ENCODE measurements at places on chromosomes 12 and 14. TPM values are rescaled to one million over a fixed set of nuclear protein-coding genes. Genes with fewer than 3 reads are reported as not detected.

DNA sequence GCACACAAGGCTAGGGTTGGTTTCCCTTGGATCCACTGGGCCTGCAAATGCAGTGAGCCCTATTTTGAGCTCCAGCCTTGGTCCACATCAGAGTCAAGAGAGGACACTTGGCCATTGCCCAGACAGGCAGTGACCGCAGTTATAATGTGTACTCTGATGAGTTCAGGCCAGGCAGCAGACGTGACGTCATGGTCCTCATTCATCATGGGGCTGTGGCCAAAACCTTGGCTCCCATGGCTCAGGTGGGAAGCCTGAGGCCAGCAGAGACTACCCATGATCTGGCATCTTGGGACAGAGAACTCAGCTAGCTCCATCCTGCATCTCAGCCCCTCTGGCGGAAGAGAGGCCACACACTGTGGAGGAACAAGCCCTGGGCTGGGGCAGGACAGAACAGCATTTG lies 16.4 kb downstream of the TMEM63C start:
- no peaks in the 10 kb centered on the region for H3K4me1 ChIP-seq
- DNase-seq, result no peak
- peaks cover 6% of the 10 kb centered on the region for H3K27me3 ChIP-seq
- no peak overlapping the region for H3K27ac ChIP-seq
- H3K4me3 ChIP-seq, result no peak overlapping the region
- no peaks in the 10 kb centered on the region for H3K36me3 ChIP-seq

Gene EPYC
- total RNA-seq, result not detected

Gene TMEM117
- 4.5 TPM for total RNA-seq

- DNase-seq, result no peak
- no peaks in the 10 kb centered on the region for H3K27me3 ChIP-seq
- no peaks in the 10 kb centered on the region for H3K4me1 ChIP-seq
- no peak overlapping the region for H3K27ac ChIP-seq
Measured at GRCh38 chr14:73680821-73681220, 33.4 kb downstream of the PNMA1 start.

Gene COCH
- total RNA-seq, result 0.50 TPM

Gene ACOT6
- not detected for total RNA-seq

Gene CDC42BPB
- 114 TPM for total RNA-seq

DNA sequence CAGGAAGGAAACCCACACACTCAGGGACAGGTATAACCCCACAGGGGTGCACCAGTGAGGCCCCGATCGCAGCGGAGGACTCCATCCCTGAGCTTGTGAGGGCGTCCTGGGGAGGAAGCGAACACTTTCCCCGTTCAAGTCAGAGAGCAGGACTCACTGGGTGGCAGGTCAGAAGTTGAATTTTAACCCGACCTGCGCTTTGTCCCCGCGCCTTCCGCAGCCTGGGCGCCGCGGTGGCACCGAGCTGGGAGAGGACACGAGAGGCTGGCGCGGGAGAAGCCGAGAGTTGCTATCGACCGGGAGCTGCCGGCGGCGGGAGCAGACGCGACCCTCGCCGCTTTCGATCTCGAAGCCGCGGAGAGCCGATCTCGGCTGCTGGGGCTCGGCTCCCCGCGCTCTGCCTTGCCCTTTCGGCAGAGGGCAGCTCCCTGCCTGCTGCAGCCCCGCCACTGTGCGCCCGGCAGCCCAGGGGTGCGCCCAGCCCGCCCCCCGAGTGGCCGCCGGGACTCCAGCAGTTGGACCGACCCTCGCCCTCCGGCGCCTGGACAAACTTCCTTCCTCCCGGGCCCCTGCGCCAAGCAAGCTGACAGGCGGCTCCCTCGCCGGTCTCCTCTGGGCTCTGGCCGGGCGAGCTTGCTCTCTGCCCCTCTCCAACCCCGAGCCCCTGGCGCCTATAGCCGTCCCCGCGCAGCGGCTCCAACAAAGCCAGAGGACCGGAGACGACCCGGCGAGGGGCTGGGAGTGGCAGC lies 918 bp downstream of the LIN7A start:
- H3K36me3 ChIP-seq, result no peaks in the 10 kb centered on the region
- DNase-seq, result peak; percentile 64
- peak overlapping the region; percentile 84 for H3K27ac ChIP-seq
- no peaks in the 10 kb centered on the region for H3K27me3 ChIP-seq
- peak overlapping the region; percentile 71 for H3K4me3 ChIP-seq

- DNase-seq, result no peak
- H3K27ac ChIP-seq, result no peak overlapping the region
- H3K27me3 ChIP-seq, result no peaks in the 10 kb centered on the region
- H3K4me1 ChIP-seq, result no peaks in the 10 kb centered on the region
- H3K36me3 ChIP-seq, result no peaks in the 10 kb centered on the region
Measured at GRCh38 chr12:13749389-13749788, 232.0 kb downstream of the GRIN2B start.

- H3K27me3 ChIP-seq, result no peaks in the 10 kb centered on the region
- no peak overlapping the region for H3K4me3 ChIP-seq
- H3K4me1 ChIP-seq, result peaks cover 30% of the 10 kb centered on the region
- no peaks in the 10 kb centered on the region for H3K36me3 ChIP-seq
- H3K27ac ChIP-seq, result no peak overlapping the region
Measured at GRCh38 chr14:56122301-56122700, 4.1 kb downstream of the PELI2 start.

- H3K36me3 ChIP-seq, result no peaks in the 10 kb centered on the region
- no peak for DNase-seq
- no peaks in the 10 kb centered on the region for H3K27me3 ChIP-seq
- H3K4me3 ChIP-seq, result no peak overlapping the region
- no peak overlapping the region for H3K27ac ChIP-seq
Measured at GRCh38 chr12:130433834-130434233, 96.1 kb downstream of the PIWIL1 start.

Gene TSFM
- 22.6 TPM for total RNA-seq

- no peak overlapping the region for H3K4me3 ChIP-seq
- peaks cover 6% of the 10 kb centered on the region for H3K4me1 ChIP-seq
- H3K27ac ChIP-seq, result no peak overlapping the region
- H3K27me3 ChIP-seq, result no peaks in the 10 kb centered on the region
- DNase-seq, result no peak
- H3K36me3 ChIP-seq, result no peaks in the 10 kb centered on the region
Measured at GRCh38 chr12:43337571-43338444, 214.2 kb downstream of the ADAMTS20 start.

DNA sequence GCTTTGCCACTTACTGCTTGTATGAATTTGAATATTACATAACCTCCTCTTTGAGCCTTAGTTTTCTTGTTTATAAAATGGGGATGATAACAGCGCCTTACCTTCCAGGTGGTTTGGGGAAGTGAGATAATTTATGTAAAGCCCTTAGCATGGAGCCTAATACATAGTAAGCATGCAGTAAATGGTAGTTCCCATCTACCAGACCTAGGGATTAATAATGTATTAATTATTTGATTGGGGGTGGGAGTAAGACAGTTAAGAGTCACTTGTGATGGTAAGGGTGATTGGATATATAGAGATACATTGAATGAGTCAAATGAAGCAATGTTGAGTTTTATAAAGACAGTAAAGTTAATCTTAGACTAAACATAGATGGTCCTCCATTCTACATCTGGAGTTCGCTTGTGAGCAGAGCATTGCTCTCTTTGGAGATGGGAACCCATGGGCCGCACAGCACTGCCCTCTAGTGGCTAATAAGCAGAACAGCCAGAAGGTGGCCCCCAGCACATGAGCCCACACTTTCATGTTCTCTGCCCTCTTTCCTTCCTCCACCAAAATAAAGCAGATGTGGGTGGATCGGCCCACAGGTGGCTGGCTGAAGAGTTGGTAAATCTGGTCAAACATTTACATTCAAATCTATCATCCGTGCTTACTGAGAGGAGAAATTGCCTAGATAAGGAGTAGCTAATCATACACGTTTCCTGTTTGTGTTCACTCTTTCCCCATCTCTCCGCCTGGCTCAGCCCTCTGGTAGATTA lies 26.5 kb upstream of the TAMALIN start:
- H3K4me3 ChIP-seq, result no peak overlapping the region
- no peak overlapping the region for H3K27ac ChIP-seq
- no peaks in the 10 kb centered on the region for H3K27me3 ChIP-seq
- H3K36me3 ChIP-seq, result peaks cover 89% of the 10 kb centered on the region
- peaks cover 40% of the 10 kb centered on the region for H3K4me1 ChIP-seq

DNA sequence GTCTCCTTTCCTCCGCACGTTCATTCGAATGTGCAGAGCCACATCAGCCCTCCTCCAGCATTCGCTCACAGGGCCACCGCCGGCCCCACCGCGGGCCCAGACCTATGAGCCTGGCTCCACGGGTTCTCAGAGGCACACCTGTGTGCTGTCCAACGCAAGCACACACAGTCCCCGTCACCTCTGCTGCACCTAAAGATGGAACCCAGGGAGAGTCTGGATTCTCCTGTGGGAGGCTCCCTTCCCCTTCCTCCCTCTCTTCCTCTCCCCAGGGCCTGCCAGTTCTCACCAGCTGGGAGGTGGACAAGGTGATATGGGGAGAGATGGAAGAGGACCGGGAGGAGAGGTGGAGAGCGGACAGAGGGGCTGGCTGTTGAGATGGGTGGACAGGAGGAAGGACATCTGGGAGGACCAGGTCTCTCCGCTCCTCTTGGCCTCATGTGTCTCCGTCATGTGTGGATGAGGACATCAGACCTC lies 4.9 kb upstream of the AQP6 start:
- peaks cover 17% of the 10 kb centered on the region for H3K4me1 ChIP-seq
- no peaks in the 10 kb centered on the region for H3K36me3 ChIP-seq
- H3K4me3 ChIP-seq, result peak overlapping the region; percentile 49

Gene SLC5A8
- total RNA-seq, result 1.3 TPM

Gene PLA2G1B
- 42.2 TPM for total RNA-seq

GRCh38 chr12:22802883-22803630 lies 178.1 kb downstream of the ETNK1 start:
- H3K4me3 ChIP-seq, result no peak overlapping the region
- H3K36me3 ChIP-seq, result no peaks in the 10 kb centered on the region
- H3K27ac ChIP-seq, result no peak overlapping the region
- no peaks in the 10 kb centered on the region for H3K27me3 ChIP-seq

DNA sequence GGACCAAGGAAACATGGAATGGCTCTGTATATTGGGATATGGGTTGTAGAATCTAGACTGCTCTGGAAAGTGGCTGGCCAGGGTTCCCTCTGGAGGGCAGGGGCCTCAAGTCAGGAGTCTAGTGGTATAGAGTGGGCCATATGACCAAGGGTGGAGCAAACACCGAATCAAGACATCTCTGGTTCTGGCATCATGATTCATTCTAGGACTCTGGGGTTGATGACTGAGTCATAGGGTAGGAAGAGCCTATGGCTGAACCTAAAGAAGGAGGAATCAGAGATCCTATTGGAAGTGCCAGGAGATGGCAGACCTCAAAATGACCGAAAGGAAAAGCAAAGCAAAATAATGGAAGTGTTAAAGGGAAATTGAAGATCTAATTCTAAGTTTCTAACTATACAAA lies 356.4 kb upstream of the PRICKLE1 start:
- no peak overlapping the region for H3K27ac ChIP-seq
- no peaks in the 10 kb centered on the region for H3K36me3 ChIP-seq
- H3K4me3 ChIP-seq, result no peak overlapping the region
- no peaks in the 10 kb centered on the region for H3K4me1 ChIP-seq
- DNase-seq, result no peak

- DNase-seq, result no peak
- H3K36me3 ChIP-seq, result no peaks in the 10 kb centered on the region
- no peak overlapping the region for H3K4me3 ChIP-seq
- H3K27me3 ChIP-seq, result no peaks in the 10 kb centered on the region
Measured at GRCh38 chr14:89563471-89563870, 146.4 kb upstream of the FOXN3 start.

DNA sequence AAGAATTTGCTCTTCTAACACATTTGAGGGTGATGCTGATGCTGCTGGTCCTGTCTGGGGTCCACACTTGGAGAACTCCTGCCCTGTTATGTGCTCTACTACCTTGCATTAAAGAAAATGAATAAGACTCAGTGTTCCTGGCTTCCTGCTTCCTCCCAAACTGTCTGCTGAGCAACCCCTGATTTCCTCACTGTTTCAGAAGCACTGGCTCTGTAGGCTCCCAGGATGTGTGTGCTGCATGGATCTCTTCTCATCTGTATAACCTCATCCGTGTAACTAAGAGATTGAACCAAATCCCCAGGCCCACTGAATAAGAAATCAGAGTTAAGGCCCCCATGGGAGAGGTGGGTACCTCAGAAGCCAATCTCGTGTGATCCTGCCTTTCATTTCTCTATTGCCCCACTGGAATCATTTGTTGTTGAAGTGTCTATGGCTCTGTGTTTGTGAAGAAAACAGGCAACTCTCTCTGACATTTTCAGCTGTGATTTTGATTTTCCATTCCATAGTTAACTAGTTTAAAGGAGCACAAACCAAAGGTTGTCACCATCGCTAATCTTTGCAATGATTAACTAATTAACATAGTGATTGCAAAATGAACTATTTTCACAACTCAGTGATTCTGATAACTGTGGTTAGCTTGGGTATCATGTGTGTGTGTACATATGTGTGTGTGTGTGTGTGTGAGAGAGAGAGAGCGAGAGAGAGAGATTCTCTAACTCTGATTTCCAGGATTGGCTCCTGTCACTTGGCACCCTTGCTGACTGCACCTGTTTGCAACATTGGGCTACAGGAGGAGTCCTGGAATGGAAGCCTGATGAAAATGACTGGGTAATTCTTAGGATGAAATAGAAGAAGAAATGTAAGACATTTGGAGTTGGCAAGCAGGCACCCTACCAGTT lies 196.2 kb downstream of the SLC38A4 start:
- no peaks in the 10 kb centered on the region for H3K27me3 ChIP-seq
- no peak overlapping the region for H3K4me3 ChIP-seq
- H3K4me1 ChIP-seq, result no peaks in the 10 kb centered on the region

Gene SPTB
- 2.5 TPM for total RNA-seq

GRCh38 chr12:12127304-12127703 lies 56.6 kb downstream of the BCL2L14 start:
- peaks cover 64% of the 10 kb centered on the region for H3K36me3 ChIP-seq
- no peaks in the 10 kb centered on the region for H3K27me3 ChIP-seq
- H3K4me1 ChIP-seq, result no peaks in the 10 kb centered on the region
- H3K4me3 ChIP-seq, result no peak overlapping the region

Gene TSHR
- not detected for total RNA-seq

GRCh38 chr12:113991224-113992044 lies 25.3 kb upstream of the RBM19 start:
- H3K36me3 ChIP-seq, result no peaks in the 10 kb centered on the region
- no peak overlapping the region for H3K4me3 ChIP-seq
- H3K4me1 ChIP-seq, result no peaks in the 10 kb centered on the region
- H3K27me3 ChIP-seq, result peaks cover 43% of the 10 kb centered on the region
- DNase-seq, result no peak

- H3K27ac ChIP-seq, result no peak overlapping the region
- no peak overlapping the region for H3K4me3 ChIP-seq
- no peak for DNase-seq
- peaks cover 79% of the 10 kb centered on the region for H3K36me3 ChIP-seq
- H3K27me3 ChIP-seq, result no peaks in the 10 kb centered on the region
Measured at GRCh38 chr12:6542209-6543009, 8.1 kb downstream of the GAPDH start.

Gene FAM222A
- total RNA-seq, result 2.4 TPM

- peaks cover 8% of the 10 kb centered on the region for H3K4me1 ChIP-seq
- DNase-seq, result no peak
- no peaks in the 10 kb centered on the region for H3K36me3 ChIP-seq
- H3K4me3 ChIP-seq, result no peak overlapping the region
- H3K27ac ChIP-seq, result no peak overlapping the region
Measured at GRCh38 chr12:64890873-64891468, 66.5 kb downstream of the TBC1D30 start.

Gene STXBP6
- 29.4 TPM for total RNA-seq
